HFFc6 (cell line): ENCODE measurements at places on chromosomes 16 and 17. TPM values are rescaled to one million over a fixed set of nuclear protein-coding genes. Genes with fewer than 3 reads are reported as not detected.

DNA sequence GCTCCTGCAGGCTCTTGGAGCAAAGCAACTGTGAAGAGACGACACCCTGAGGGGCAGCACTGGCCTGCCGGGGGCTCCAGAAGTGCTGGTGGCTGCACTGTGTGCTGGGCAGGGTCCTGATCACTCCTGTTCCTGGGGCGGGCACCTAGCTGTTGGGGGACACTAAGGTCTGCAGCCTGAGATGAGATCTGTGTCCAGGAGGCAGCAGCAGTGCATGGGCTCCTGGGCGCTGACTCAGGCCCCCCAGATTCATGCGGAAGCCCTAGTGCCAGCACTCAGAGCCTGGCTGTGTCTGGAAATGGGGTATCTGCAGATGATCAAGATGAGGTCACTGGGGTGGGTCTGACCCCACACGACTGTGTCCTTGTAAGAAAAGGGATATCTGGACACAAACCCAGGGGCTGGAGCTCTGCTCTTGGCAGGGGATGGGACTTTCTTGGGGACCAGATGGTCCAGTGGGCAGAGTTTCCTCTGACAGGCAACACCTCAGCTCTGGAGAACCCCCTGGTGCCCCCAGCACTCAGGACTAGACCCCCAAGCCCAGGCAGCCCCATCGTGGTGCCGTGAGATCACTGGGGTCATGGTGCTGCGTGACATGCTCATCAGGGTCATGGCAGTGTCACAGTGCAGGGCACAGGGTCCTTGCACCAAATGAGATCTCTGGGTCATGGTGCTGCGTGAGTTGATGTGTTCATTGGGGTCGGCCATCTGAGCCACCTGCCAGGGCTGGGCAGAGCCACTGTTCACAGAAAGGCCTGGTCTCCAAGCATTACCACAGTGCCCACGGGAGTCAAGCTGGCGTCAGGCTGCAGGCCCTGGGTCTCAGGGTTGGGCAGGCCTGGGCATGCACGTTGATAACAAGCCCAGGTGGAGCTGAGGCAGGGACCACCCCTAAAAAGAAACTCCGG, 9.5 kb downstream of the FAAP100 start:
- DNase-seq, result no peak

- no peak for DNase-seq
Observed at GRCh38 chr16:12387786-12388185, 411.3 kb downstream of the SNX29 start.

DNA sequence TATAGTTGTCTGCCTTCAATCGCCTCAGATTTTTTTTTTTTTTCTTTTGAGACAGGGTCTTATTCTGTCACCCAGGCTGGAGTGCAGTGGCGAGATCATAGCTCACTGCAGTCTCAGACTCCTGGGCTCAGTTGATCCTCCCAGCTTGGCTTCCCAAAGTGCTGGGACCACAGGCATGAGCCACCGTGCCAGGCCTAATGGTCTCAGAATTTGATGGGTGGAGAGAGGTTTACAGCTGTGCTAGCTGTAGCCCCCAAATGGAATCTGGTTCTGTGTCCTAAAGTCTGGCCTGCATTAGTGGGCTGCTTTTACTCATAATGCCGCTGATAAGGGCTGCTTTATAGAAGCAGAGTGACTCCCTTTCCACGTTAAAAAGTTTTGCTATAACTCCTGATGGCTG, 5.1 kb downstream of the ZNRF1 start:
- DNase-seq, result no peak

DNA sequence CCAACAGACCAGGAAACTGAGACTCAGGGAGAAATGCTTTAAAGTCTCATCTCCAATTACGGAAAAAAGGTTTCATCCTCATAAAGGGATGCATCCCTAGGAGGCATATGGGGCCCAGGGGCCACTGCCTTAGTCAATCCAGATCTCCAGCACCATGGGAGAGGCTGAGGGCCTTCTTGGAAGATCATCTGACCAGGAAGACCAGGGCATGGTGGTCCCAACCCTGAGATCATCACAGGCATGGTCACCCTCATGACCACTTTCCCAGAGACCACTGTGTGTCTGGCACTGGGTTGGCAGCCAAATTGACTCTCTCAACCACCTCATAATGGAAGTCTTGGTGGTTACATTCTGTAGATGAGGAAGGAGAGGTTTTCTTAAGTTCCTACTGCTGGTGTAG, 23.4 kb upstream of the CES5A start:
- no peak for DNase-seq

NPIPB8 gene
- not detected in 3 replicates for total RNA-seq

GRCh38 chr17:76376318-76377133, 7.9 kb upstream of the SPHK1 start:
- no peak for DNase-seq

GRCh38 chr16:52367821-52368220, 179.1 kb downstream of the TOX3 start:
- DNase-seq, result no peak

GRCh38 chr16:14151256-14152030, 80.3 kb downstream of the MRTFB start:
- no peak for DNase-seq

- DNase-seq, result no peak
Observed at GRCh38 chr16:82016964-82017363, 5.7 kb upstream of the SDR42E1 start.

- no peak for DNase-seq
Observed at GRCh38 chr16:3590736-3591435, 13.7 kb upstream of the NLRC3 start.

GRCh38 chr17:60390925-60391470, 935 bp downstream of the USP32 start:
- peak; percentile 27 for DNase-seq

TRIM37 gene
- 21.8 to 23.2 TPM (median 21.9 TPM) in 3 replicates for total RNA-seq

DNA sequence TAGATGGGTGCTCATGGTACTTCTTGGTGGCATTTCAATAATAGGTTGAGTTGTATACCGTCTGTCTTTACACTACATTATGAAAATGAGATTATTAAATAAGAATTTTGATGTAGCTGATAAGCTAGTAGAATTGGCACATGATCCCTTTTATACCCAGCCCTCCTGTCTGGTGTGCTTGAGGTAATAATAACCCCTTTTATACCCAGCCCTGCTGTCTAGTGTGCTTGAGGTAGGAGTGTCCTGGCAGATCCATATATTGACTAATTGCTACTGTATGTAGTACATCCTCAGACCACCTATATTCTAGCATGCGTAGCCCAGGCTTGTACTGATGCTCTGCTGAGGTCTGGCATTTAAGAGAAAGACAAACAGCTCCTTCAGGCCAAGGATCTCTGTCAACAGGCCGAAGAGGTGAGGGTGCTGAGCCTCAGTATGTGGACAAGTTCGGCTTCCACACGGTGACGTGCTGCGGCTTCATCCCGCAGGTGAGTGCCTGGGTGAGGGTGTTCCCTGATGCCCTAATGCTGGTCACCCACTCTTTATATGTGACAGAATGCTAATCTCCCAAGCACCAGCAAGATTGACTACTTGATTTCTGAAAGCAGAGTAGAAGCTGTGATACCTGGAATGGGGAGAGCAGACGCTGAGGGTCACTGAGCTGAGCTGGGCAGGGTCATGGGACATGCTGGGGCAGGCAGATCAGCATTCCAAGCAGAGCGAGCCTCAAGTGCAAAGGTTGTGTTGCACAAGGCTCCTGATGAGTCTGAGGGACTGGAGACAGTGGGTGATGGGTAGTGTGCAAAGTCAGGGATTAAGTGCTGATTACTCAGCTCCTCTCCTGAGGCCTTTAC, 5.7 kb downstream of the FN3K start:
- no peak for DNase-seq

- DNase-seq, result no peak
Observed at GRCh38 chr17:2708585-2709182, 2.9 kb downstream of the CLUH start.

DNA sequence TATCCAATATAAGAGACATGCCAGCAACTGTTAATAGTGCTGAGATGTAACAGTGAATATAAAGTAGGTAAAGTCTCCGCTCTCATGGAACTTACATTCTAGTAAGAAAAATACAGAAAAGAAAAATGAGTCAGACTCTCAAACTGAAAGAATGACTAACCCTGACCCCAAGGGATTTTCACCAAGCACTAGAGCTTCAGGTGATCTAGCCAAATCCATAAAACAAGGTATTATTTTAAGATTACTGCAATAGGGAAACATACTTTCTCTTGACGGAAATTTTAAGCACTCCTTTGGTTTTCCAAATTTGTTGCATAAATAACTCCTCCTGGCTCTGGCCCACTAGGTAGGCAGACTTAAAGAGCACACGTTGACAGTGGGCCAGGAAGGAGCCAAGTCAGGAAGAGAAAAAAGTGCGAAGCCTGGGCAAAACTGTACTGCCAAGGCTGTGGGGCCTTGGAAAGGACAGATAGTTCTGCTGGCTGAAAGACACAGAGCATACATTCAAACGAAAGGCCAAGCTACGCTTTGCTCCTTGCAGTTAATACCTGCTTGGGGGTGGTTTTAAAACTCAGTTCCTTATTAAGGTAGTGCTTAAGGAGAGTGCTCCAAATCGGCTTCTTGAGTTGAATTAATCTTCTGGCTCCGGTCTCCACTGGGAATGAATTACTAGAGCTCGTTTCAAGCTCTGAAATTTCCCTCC, 1.4 kb downstream of the GOT2 start:
- DNase-seq, result peak; percentile 14

- no peak for DNase-seq
Observed at GRCh38 chr16:31477220-31478216, 5.4 kb upstream of the SLC5A2 start.

MIF4GD gene
- total RNA-seq, result 10.1 to 12.2 TPM (median 10.9 TPM) in 3 replicates

DNA sequence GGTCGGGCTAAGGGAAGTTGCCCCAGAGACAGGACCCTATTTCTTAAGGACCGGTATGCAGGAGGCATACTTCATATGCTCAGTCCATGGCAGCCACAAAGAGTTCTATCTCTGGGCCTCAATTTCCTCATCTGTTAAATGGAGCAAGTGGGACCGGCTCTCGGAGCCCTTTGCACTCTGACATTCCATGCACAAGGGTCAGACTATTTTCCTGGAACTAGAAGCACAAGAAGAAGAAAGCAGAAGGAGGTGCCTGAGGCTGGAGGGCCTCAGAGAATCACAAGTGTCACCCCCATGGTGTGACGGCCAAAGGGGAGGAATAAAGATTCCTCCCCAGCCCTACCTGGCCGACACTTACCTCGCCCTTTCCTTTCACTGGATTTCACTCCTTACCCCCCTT, 115.8 kb downstream of the GSG1L start:
- no peak for DNase-seq

DNA sequence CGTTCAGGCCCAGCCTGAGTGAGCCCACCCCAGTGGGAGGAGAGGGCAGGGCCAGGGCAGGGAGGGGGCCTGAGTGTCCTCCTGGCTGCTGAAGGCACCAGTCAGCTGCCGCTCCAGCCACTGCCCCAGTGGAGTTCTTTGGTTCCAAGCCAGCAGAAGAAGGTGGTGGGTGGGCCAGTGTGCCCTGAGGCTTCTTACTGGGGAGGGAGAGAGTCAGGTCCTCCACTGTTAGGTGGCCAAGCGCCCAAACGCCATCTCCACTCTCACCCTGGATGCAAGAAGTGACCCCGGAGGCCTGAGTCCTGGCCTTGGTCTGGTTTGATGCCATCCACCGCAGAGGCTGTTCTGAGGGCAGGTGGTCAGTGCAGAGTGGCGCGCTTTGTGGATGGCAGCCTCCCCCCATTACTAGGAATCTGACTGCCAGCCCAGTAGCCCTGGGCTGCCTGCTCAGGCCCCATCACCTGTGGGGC, 2.2 kb downstream of the RNF213 start:
- no peak for DNase-seq

DNA sequence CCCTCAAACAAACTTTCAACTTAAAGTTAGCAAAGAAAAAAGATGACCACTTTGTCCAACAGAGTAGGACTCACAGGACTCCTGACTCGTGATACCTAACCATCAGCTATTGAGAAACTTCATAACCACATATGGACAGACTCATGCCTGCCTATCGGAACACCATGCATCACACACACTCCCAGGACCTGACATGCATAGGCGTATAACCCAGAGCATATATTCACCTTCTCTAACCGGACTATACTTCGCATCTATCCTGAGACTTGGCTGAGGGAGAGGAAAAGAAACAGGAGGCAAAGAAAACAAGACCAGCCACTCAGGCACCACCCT, 2.2 kb downstream of the PIP4K2B start:
- peak; percentile 17 for DNase-seq

DNA sequence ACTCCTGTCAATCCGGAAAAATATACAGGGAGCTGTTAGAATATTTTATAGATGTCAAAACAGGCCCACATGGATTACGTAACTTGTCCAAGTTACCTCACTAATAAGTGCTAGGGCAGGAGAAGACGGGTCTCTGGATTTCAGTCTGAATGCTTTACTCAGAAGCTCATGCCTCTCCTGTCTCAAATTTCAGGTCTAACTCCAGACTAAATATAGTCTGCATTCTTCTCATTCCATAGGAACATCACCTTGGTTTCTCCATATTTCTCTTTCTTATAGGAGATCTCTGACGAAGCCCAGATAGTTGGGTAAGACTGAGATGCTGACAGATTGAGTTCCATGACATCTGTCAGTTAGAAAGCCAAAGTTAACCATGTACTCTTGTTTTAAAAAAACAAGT, 174.2 kb downstream of the STX8 start:
- DNase-seq, result peak; percentile 10

MT4 gene
- not detected in 3 replicates for total RNA-seq

ASGR1 gene
- 0.81 to 1.3 TPM (median 1.0 TPM) in 3 replicates for total RNA-seq

WDR81 gene
- 13.1 and 15.9 TPM in 2 replicates for total RNA-seq

DNA sequence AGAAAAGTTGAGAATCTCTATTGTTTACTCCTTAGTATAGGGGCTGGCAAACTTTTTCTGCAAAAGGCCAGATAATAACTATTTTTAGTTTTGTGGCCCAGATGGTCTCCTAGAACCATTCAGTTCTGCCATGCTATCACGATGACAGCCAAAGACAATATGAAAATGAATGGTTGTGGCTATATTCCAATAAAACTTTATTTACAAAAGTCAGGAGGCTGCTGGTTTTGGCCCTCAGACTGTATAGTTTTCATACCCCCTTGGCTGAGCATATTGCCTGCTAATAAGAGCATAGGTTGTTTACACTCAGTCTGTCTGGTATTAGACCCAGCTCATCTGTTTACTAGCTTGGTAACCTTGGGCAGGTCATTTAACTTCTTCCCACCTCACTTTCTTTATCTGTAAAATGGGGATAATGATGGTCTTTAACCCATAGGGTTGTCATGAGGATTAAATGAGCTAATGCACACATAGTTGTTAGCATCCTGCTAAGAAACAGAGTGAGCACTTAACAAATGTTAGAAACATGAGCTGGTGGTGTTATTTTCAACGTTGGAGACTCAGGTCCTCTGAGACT, 156.3 kb downstream of the MSI2 start:
- DNase-seq, result no peak

COPZ2 gene
- 189 to 276 TPM (median 212 TPM) in 3 replicates for total RNA-seq

- DNase-seq, result peak; percentile 19
Observed at GRCh38 chr17:48457080-48457836, 27.2 kb upstream of the SKAP1 start.

DNA sequence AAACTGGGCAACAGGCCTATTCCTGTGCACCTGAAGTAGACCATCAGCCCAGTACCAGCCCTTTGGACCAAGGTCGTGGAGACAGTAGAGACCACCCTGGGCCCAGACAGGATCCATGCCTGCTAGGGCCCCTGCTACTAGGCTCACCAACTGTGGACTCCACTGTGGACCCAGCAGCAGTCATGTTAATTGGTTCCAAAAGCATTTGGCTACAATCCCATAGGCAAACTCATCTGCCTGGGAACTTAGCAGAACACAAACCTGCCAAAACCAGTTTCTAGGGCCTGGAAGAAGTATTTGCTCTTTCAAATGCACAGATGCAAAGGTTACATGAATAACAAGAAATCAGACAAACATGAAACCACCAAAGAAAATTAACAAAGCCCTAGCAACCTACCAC, 53.1 kb downstream of the ACSM2A start:
- no peak for DNase-seq
